ENCODE measurements at places on chromosomes 12 and 14. TPM values are rescaled to one million over a fixed set of nuclear protein-coding genes. Genes with fewer than 3 reads are reported as not detected.

Gene FSCB
- 3.5 TPM for total RNA-seq

Gene KCNH3
- 2.2 TPM for total RNA-seq

Gene PRH1
- total RNA-seq, result 5.3 TPM

Gene GPRC5D
- total RNA-seq, result not detected

Gene KLHL42
- total RNA-seq, result 19.1 TPM

Gene OAS2
- 12.4 TPM for total RNA-seq

Gene FOXN4
- total RNA-seq, result 0.27 TPM

Gene PIWIL1
- not detected for total RNA-seq

Gene HOXC11
- not detected for total RNA-seq

Gene NEMP1
- total RNA-seq, result 10.8 TPM

Gene C12orf54
- not detected for total RNA-seq

Gene SLCO1A2
- total RNA-seq, result 2.3 TPM

Gene LPAR5
- total RNA-seq, result 0.59 TPM

Gene ALG10
- 26.7 TPM for total RNA-seq

Gene KRT2
- total RNA-seq, result 0.41 TPM

Gene SLCO1C1
- not detected for total RNA-seq

Gene HELB
- total RNA-seq, result 4.1 TPM

Gene KIF26A
- total RNA-seq, result 13.9 TPM

Gene PAPLN
- 10.7 TPM for total RNA-seq

Gene TCL1A
- 9.7 TPM for total RNA-seq

Gene TAS2R8
- not detected for total RNA-seq

Gene ZFP36L1
- 556 TPM for total RNA-seq

Gene TMEM263
- total RNA-seq, result 44.4 TPM

Gene KRT6C
- total RNA-seq, result not detected

Gene AEBP2
- 51.7 TPM for total RNA-seq

Gene OVCH1
- total RNA-seq, result not detected

Gene MYH6
- total RNA-seq, result not detected

Gene SLCO1B1
- not detected for total RNA-seq

Gene LHX5
- total RNA-seq, result not detected

Gene RTN1
- 21.6 TPM for total RNA-seq

Gene PFKM
- total RNA-seq, result 71.9 TPM

Gene LRP1-AS
- not detected for total RNA-seq

Gene SRRM4
- 0.05 TPM for total RNA-seq

Gene IFI27L1
- 138 TPM for total RNA-seq

Gene B4GALNT1
- 6.7 TPM for total RNA-seq

Gene AMDHD1
- total RNA-seq, result 2.2 TPM

Gene KRT71
- not detected for total RNA-seq

Gene ADAMTS20
- total RNA-seq, result 0.23 TPM

Gene AMIGO2
- total RNA-seq, result 44.9 TPM

Gene ART4
- total RNA-seq, result 0.68 TPM

Gene SSTR1
- total RNA-seq, result 0.23 TPM

Gene STXBP6
- total RNA-seq, result 32.3 TPM

Gene UNC119B
- 26.0 TPM for total RNA-seq

Gene LTA4H
- 67.7 TPM for total RNA-seq

All from prostate gland (tissue), 2 donors.